Caco-2 (cell line): ENCODE measurements at places on chromosomes 7 and 10. TPM values are rescaled to one million over a fixed set of nuclear protein-coding genes. Genes with fewer than 3 reads are reported as not detected.

DNA sequence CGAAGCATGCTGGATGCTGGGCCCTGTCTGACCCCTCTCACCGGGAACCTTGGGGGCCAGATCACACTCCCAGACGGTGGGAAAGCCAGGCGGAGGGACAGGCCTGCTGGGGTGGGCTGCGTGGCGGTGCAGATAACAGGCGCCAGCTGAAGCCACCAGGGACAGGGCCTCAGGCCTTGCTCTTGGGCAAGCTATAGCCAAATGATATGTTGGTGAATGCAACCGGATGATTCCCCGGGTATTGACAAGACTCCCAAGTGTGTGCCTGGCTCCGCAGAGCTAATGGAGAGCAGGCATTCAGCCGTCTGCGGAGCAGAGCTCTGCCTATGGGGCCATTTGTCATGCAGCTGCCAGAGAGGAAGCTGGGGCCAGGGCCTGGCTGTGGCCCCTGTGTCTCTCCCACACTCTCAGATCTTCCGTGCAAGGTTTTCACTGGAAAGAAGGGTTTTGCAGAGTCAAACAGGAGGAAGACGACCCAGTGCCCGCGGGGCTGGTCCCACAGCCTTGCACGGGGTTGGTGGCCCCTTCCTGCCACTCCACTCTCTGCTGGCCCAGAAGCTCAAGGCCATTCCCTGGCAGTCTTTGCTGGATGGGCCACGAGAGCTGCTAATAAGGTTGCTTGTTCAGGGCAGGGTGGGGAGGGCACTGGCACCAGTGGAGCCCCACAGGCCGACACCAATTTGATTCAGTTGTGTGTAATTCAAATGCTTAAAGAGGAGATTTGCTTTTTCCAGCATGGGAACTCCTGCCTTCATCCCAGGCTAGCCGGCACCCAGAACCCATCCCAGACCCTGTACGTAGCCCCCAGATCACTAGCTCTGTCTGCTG is 91.8 kb downstream of the PRKAG2 start:
- 0 out of 2 replicates have a peak, but pooled peaks cover 1% of the 10 kb centered on the region for H3K4me1 ChIP-seq
- H3K4me3 ChIP-seq, result no peak overlapping the region
- DNase-seq, result no peak

DNA sequence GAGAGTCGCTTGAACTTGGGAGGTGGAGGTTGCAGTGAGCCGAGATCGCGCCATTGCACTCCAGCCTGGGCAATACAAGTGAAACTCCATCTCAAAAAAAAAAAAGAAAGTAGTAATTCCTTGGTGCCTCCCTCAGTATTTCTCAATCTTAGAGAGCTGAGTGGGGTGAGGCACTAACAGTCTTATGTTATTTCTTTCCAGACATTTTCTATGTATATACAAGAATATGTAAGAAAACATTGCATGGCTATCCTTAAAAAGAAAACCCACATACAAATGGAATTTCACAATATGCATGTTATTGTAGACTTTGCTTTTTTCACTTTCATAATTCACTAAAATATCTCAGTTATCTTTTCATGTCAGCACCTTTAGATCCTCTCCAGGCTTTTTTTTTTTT is 13.6 kb upstream of the SLF2 start:
- H3K4me1 ChIP-seq, result no peaks in the 10 kb centered on the region
- no peak overlapping the region for H3K4me3 ChIP-seq
- DNase-seq, result no peak
- no peak overlapping the region for H3K27ac ChIP-seq
- no peaks in the 10 kb centered on the region for H3K36me3 ChIP-seq

- no peaks in the 10 kb centered on the region for H3K36me3 ChIP-seq
- no peak overlapping the region for H3K27ac ChIP-seq
- peak; percentile 60 for DNase-seq
- H3K4me1 ChIP-seq, result peaks cover 9% of the 10 kb centered on the region; the same call in 1 of the 2 replicates
Measured at GRCh38 chr7:55254242-55254595, 110.9 kb upstream of the LANCL2 start.

The FKBP6 gene
- not detected in 2 replicates for total RNA-seq

The TRIM73 gene
- total RNA-seq, result 0.82 and 0.86 TPM in 2 replicates

The FAM25A gene
- not detected in 2 replicates for total RNA-seq
